ENCODE measurements at places on chromosomes 1 and 21. TPM values are rescaled to one million over a fixed set of nuclear protein-coding genes. Genes with fewer than 3 reads are reported as not detected.

OLIG2 gene
- not detected for total RNA-seq

FAM177B gene
- not detected for total RNA-seq

ITLN2 gene
- not detected for total RNA-seq

IL23R gene
- total RNA-seq, result not detected

MNDA gene
- not detected for total RNA-seq

KRTAP10-1 gene
- total RNA-seq, result not detected

TAL1 gene
- total RNA-seq, result not detected

TRNAU1AP gene
- total RNA-seq, result 22.4 TPM

SEMA6C gene
- 1.6 TPM for total RNA-seq

TRNP1 gene
- total RNA-seq, result 211 TPM

CD84 gene
- total RNA-seq, result not detected

AVPR1B gene
- not detected for total RNA-seq

VAMP4 gene
- 4.8 TPM for total RNA-seq

ADAMTS5 gene
- not detected for total RNA-seq

TTLL7 gene
- total RNA-seq, result 2.8 TPM

LRRC40 gene
- total RNA-seq, result 11.4 TPM

TUFT1 gene
- total RNA-seq, result 16.7 TPM

CD101 gene
- 0.25 TPM for total RNA-seq

C8B gene
- not detected for total RNA-seq

IGFN1 gene
- total RNA-seq, result 1.1 TPM

DCAF8 gene
- total RNA-seq, result 44.2 TPM

OLFM3 gene
- not detected for total RNA-seq

C1orf232 gene
- total RNA-seq, result not detected

TMCC2 gene
- 3.0 TPM for total RNA-seq

IQGAP3 gene
- 11.6 TPM for total RNA-seq

RCC1 gene
- total RNA-seq, result 81.5 TPM

PPP1R15B gene
- 27.4 TPM for total RNA-seq

APCS gene
- total RNA-seq, result not detected

CSF1 gene
- total RNA-seq, result 25.0 TPM

LMX1A gene
- total RNA-seq, result not detected

SLC6A17 gene
- total RNA-seq, result 5.0 TPM

FCAMR gene
- not detected for total RNA-seq

AMIGO1 gene
- 1.1 TPM for total RNA-seq

CD46 gene
- 119 TPM for total RNA-seq

MEF2D gene
- total RNA-seq, result 36.0 TPM

RYR2 gene
- 0.07 TPM for total RNA-seq

CYYR1 gene
- not detected for total RNA-seq

Measured in A549 treated with RU486 at 1 μM for 4 hours (cell line).